ENCODE measurements at places on chromosomes 7 and 10.
A peak's percentile ranks its signal among the peaks of the same experiment; 100 is the strongest.

GRCh38 chr7:158651968-158652565 lies 52.5 kb downstream of the NCAPG2 start:
- DNase-seq: no peak

DNA sequence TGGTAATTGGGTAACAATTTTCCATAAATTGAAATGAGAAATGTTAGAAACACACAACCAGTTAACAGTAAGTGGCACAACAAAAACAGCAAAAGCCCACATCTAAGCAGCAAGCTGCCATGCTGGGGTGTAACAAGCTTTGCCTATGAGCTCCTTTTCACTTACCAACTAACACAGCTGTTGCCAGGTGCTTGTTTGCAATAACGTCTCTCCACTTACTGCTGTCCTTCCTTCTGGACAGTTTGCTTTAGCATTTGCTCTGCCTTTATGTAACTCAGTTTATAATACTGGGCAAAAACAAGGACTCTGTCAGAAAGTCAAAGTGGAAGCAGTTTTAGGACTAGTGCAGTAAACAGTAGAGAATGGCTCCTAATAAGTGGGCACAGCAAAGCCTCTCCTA lies 740.9 kb downstream of the POM121L12 start:
- no peak for DNase-seq

- no peak for DNase-seq
These were observed 10.8 kb upstream of the GPNMB start for GRCh38 chr7:23235813-23236221.

GRCh38 chr7:12635830-12636229 lies 51.6 kb upstream of the ARL4A start:
- DNase-seq: no peak

- DNase-seq: no peak
These were observed 81.4 kb downstream of the NRBF2 start for GRCh38 chr10:63214571-63214970.

DNA sequence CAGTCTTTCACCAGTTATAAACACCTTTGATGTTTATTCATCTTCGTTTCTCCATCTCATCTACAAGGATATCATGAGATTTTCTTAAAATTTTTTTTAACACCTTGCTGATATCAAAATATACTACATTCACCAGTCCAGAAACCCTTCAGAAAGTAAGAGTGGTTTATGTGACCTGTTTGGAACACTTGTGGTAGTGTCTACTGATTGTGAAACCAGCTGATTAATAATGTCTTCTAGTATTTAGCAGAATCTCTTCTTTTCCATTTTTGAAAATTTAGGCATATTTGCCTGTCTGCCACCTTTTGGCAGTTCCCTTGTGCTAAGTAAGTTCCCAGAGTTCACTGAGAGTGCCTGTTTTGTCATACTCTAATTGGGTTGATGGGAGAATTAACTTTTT lies 18.5 kb downstream of the DLD start:
- DNase-seq: no peak

DNA sequence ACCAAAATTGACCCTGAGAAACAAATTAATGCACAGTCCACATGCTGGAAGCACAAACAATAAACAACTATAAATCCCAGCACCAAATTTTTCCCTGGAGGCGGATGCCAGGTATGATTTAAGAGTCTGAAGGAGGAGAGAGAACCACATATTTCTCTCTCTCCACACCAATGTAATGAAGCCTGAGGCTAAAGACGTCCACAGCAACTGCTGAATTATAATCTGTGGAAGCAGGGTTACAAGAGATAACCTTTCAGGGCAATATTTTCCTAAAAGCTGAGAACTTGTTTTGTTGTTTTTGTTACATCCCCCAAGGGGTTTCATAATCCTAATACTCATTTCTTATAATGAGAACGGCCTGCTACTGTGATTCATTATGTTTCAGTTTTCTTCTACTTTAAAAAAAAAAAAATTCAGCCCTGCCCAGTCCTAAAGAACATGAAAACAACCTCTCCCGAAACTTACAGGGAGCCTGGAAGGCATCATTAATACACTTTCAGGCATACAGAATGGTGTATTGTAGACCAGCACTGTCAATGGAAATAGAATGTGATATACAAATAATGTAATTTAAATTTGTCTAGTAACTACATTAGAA lies 48.5 kb upstream of the ABLIM1 start:
- no peak for DNase-seq

DNA sequence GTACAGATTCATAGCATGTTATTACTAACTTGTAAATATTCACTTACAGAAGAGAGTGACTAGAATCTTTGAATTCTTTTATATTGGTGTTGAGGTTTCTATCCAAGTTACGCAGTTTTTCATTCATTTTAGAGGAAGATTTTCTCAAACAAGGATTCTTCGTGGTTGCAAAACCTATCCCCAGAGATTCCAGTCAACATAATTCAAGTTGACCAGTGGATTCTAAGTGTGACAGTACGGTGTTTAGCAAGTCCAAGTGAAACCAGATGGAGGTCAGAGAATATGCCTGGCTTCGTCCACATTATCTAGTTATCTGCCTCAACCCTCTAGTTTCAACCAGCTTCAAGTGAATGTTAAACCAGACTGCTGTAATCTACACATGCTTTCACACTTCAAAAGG lies 131.9 kb downstream of the SDK1 start:
- no peak for DNase-seq

GRCh38 chr10:64503429-64503828 lies 982.2 kb downstream of the REEP3 start:
- no peak for DNase-seq

- no peak for DNase-seq
These were observed 184.3 kb downstream of the NEBL start for GRCh38 chr10:20712774-20713173.

DNA sequence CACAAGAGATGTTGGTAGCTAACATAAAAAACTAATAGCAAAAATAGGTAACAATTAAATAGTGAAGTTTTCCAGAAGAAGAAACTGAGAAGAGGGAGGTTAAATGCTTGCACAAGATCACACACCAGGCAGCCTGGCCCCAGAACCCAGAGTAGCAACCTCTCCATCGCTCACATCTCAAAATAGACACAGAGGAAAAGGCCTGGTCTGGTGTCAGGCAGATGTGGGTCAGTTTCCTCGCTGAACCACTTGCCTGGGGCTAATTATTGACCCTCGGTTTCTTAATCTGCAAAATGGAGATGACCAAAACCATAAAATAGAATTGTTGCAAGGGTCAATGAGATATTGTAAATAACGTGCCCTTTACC lies 44.5 kb upstream of the STK17A start:
- DNase-seq: no peak

- no peak for DNase-seq
These were observed 146.3 kb upstream of the TPK1 start for GRCh38 chr7:144982133-144982532.

- DNase-seq: no peak
These were observed 164.1 kb downstream of the PTEN start for GRCh38 chr10:88027570-88027969.

DNA sequence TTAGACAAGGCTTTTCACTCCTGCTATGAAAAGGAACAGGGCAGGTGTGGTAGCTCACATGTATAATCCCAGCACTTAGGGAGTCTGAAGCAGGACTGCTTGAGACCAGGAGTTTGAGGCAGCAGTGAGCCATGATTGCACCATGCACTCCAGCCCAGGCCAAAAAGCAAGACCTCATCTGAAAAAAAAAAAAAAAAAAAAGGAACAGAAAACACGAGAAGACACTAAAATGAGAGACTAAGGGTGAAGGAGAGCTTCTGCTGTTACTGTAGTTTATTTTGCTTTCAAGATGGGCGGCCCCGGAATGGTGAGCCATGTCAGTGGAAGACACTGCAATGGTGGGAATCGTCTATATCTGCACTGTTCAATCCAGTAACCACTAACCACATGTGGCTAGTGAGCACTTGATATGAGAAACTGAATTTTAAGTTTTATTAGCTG lies 9.9 kb downstream of the PIP4K2A start:
- no peak for DNase-seq

DNA sequence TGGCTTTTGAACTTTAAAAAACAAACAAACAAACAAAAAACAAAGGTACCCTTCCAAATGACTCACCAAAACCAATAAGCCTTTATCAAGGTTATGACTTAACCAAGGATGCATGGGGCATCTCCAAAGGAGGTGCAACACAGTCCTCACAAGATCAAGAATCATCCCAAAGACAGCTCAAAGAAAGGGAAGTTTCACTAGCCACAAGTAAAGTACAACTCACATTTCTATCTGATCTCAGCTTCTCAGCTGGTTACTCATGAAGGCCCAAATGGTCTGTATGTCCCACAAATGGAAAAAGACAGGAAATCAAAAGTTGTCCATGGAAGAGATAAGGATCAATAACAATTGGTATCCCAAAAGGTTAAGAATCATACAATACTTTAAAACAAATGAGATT lies 6.0 kb upstream of the MKLN1 start:
- DNase-seq: no peak

DNA sequence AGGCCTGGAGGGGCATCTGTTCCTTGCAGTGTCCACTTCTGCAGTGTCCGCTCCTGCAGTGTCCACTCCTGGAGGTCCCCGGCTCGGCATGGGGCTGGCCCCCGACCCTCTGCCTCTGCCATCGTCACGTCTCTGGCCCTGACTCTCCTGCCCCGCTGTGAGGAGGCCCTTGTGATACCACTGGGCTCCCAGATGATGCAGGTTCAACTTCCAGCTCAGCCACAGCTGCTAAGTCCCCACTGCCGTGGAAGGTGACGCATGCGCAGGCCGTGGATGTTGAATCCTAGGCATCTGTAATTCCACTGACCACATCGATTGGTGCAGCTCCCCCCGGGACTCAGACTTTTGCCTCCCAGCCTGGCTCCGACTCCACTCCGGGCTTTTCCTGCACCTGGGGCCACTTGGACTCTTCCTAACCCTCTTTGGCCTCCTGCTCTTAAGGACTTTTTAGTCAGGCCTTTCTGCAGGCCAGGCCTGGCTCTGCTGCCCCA lies 95.1 kb downstream of the GLRX3 start:
- DNase-seq: no peak

GRCh38 chr7:105055084-105055483 lies 41.1 kb downstream of the KMT2E start:
- DNase-seq: no peak

- DNase-seq: peak; percentile 56
These were observed 95.5 kb downstream of the MAP3K8 start for GRCh38 chr10:30529373-30529998.

- no peak for DNase-seq
These were observed 1.1 kb downstream of the FKBP9 start for GRCh38 chr7:32958046-32959025.

GRCh38 chr7:44163591-44163990 lies 22.5 kb upstream of the MYL7 start:
- no peak for DNase-seq

- no peak for DNase-seq
These were observed 87.7 kb upstream of the EGR2 start for GRCh38 chr10:62903828-62904227.

- DNase-seq: no peak
These were observed 259.5 kb upstream of the LRRN3 start for GRCh38 chr7:110831419-110831818.

- no peak for DNase-seq
These were observed 13.4 kb downstream of the SLC13A4 start for GRCh38 chr7:135714534-135715009.

DNA sequence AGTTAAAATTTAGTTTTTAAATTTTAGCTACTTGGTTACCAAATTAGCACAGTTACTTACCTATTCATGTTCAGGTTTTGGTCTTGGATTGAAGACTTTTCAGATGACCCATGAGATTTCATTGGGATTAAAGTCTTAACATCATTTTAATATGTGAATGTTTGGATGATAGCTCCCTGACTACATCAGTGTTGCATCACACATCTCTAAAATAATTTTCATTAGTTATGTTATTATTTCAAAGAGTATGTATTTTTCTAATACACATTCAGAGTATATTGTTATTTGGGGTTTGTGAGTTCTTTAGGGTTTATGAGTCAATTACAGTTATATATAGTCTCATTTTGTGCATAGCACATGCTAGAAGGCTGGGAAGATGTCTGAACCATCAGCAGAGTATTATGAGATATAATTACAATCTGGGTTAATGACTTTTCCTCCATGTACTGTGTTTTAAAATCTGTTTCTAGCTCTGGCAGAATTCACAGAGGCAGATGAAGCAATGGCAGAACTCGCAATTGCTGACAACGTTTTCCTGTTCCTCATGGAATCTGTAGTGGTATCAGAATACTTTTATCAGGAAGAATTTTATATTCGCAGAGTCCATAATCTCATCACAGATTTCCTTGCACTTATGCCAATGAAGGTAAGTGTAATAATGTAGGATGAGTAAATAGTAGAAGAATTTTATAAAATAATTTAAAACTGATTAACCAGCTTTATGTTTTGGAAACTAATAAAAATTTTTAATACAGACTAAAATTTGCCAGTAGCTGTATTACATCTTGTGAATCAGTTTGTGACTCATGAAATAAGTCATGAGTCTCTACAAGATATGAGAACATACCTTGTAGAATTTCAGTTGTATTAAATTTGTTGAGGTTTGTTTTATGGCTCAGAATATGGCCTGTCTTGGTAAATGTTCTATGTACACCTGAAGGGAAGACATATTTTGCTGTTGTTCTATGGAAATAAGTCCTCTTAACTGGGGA lies 26.9 kb downstream of the NUP205 start:
- no peak for DNase-seq

DNA sequence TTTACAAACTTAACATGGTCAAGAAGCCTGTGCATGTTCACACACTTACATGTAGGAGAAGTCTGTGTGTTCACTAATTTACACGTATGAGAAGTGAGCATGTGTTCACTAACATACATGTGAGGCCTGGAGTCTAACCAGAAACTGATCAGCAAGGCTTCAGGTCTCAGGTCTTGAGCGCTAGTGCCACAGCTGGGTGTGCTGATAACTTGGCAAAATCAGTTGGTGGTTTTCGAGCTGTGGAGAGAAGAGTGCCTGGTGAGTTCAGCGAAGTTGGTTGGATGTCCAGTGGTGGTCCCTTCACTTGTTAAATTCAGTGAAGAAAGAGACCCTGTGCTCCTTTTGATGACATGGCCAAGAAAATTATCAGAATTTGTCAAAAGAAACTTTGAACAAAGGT lies 98.7 kb downstream of the CELF2 start:
- no peak for DNase-seq

DNA sequence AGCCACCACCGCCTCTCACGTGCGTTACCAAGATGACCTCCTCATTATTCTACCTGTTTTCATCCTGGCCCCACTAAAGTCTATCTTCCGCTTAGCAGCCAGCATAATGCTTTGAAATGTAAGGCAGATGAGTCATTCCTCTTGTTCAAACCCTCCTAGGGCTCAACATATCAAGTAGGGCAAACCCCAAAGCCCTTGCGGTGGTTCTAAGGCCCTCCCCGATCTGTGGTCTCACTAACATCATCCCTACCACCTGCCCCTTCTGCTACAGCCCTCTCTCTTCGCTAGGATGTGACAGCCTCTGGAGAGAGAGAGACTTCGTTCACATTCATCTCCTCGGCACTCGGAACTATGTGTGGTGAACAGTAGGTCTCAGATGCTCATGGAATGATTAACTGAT lies 94.8 kb downstream of the SVIL start:
- no peak for DNase-seq

- no peak for DNase-seq
These were observed 167.7 kb downstream of the RAPGEF5 start for GRCh38 chr7:22189230-22189629.

Measured in stimulated activated CD8-positive, alpha-beta memory T cell treated with anti-CD3 and anti-CD28 coated beads, Interleukin-4, amount 100 ng/mL, for 1 hour (primary cell).